Right hindlimb (tissue), 1 donor: ENCODE measurements at places on chromosomes 2 and 18.

DNA sequence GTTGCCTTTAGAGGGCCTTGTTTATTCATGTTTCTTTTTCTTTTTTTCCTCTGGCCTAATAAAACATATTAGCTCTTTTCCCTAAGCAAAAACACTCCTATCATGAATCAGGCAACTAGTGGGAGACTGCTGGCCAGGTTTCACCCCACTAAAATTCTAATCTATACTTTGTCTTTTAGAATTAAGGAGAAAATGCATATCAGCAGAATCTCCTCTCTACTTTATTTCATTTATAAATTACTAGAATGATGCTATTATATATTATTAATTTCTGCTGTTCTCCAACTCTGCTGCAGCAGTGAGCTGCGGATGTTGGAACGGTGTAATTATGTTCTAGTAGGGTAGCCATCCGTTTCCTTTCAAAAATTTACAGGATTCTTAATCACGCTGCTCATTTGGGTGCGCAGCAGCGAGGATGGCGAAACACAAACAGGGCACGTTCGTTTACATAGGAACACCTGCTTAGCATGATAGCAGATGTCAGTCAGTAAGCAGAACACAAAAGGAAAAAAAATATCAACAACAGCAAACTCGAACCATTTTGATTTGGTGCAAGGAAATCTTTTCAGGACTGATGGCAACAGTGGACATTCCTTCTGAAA, 30.5 kb downstream of the ZEB2 start:
- DNase-seq: no peak

- DNase-seq: no peak
Measured at GRCh38 chr2:98277162-98277859, 68.9 kb upstream of the CNGA3 start.

DNA sequence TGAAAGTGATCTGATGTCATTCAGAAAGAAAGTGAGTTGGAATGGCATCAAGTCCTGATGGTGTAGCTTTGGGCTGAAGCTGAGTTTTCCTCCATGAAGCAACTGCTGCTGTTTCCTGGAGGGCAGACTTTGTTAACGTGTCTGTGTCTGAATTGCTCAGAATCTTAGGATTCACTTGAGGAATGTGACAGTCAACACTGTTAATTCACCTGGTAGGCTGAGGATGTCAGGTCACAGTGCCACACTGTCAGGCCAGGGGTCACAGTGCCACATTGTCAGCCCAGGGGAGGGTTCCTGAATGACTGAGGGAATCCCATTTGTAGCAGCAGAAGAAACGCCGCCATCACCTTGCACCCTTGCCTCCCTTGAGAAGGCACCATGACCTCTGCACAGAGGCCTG, 39.4 kb downstream of the LYPD6B start:
- DNase-seq: no peak

DNA sequence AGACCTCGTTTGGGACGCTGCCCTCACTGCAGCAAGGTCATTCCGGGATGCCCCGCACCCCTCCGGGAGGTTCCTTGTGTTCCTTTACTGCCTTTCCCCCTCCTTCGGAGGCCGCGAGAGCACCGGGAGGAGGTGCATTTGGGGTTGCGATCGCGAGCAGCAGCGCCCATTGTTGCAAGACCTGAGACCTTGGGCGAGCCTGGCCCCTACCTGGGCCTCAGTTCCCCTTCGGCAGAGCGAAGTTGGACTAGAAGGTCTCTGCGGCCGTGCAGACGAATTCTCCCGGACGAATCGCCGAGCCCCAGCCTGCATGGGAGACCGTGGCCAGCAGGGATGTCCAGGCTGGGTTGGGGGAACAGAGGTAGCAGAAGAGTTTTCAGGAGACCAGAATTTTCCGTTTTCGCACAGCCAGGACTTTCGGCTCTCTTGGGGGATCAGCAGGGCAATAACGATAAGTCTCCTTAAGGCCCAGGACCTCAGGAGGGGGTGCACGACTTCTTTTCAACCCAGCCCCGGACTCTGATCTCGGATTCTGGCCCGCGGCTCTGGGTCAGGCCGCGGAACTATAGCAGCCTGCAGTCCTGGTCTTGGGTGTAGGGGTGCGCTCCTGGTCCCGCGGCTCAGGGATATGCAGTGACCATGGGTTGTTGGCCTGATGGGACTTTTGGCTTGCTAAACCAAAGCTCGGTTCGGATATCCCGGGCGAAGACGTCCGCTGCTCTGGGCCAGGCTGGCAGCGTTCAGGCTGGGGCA, 2.8 kb downstream of the GDF7 start:
- DNase-seq: no peak

- peak; percentile 55 for DNase-seq
Measured at GRCh38 chr2:169509298-169509885, at the start of gene KLHL41. Gene KLHL41, plus strand, starts transcription at chr2:169509702. Its CDS starts 77 bp downstream, at chr2:169509779.

GRCh38 chr18:23835506-23835905, 146.3 kb downstream of the LAMA3 start:
- DNase-seq: no peak
